Coronary artery (tissue), 2 donors: ENCODE measurements at places on chromosomes 2 and 18.

- DNase-seq, result no peak
Measured at GRCh38 chr18:58190842-58191530, 147.0 kb downstream of the NEDD4L start.

GRCh38 chr2:145757503-145758246 lies 1237.8 kb upstream of the ZEB2 start:
- no peak for DNase-seq

DNA sequence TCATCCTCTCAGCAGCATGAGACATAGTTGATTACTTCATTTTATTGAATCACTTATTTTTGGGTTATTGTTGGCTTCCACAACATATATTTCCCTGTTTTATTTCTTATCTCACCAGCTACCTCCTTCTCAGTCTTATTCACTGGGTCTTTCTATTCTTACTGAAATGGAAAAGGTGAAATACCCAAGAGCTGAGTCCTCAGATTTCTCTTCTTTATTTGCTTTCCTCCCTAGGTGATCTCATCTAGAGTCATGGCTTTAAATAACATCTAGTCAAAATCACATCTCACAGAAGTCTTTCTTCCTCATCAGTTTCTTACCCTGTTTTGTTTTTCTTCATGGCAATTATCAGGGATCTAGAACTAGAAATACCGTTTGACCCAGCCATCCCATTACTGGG lies 105.0 kb upstream of the RBBP8 start:
- DNase-seq, result no peak

DNA sequence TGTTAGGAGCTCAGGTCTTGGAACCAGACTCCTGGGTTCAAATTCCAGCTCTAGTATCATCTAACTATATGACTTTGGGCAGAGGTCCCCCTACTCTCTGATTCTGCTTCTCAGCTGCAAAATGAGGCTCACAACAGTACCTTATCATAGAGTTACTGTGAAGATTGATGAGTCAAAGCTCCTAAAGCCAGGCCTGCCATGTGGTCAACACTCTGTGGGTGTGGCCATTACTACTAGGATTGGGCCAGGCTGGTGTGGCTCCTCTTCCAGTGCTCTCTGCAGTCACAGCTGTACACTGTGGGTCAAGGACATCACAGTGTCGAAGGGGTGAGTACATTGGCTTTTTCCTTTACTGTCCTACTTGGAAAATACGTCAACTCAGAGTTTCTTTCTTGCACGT lies 22.6 kb downstream of the CAPN13 start:
- no peak for DNase-seq

GRCh38 chr2:215439404-215439803 lies 3.5 kb upstream of the FN1 start:
- DNase-seq, result no peak

DNA sequence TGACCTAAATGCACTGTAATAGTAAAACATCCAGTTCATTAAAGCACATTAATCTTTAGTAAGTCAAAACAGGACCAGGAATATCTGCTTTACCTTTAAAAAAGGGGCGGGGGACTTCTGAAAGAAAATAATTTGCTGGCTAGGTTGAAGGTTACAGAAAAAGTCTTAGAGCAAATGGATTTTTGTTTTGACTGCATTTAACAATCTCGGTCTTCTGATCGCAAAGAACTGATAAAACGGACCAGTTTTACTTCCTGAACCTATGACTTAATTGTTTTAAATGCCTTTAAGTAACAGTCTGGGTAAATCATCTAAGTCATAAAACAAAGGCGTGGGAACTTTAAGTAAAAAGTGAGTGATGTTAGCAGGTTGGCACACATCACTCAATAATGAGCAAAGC lies 783 bp downstream of the BUB1 start:
- DNase-seq, result no peak

DNA sequence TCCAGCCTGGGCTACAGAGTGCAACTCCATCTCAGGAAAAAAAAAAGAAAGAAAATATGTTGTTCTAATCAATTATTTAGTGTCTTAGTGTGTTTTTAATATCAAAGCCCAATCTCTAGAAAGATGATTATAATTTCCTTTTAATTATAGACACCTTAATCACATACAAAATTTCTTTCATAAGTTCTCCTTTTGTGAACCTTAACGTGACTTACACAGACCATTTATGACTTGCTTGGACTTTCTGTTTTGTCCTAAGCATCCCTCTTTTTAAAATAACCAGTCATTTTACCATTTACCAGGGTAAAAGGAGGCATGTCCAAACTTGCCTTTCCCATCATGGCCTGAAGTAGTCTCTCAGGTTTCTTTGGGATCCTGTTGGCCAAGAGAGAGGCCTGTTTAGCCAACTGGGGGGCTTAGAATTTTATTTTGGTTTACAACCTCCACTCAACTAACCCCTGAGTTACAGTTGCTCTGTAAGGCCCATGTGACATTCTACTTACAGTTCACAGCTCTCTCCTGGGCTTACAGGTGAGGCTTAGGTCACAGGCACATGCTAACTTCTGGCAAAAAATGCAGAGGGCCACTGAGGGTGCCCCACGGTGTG lies 23.9 kb upstream of the GPR155 start:
- no peak for DNase-seq

DNA sequence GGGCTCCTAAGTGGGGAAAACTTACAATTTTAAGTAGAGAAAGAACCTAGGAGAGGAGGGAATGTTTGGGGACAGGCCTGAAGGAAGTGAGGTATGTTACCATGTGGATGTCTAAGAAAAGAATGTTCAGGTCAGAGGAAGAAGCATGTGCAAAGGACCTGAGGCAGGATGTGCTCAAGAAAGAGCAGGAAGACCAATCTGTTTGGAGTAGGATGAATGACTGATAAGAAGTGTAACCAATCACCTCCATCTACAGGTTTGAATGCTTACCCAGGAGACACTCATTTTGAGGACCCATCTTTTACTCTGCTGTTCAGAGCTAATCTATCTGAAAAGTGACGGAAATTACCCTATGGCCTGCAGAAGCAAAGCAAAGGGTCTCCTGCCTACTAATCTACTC lies 342.3 kb downstream of the ARHGAP15 start:
- no peak for DNase-seq

GRCh38 chr2:44933434-44933951 lies 8.0 kb upstream of the SIX3 start:
- no peak for DNase-seq
